ENCODE measurements at places on chromosomes 12 and 14.

DNA sequence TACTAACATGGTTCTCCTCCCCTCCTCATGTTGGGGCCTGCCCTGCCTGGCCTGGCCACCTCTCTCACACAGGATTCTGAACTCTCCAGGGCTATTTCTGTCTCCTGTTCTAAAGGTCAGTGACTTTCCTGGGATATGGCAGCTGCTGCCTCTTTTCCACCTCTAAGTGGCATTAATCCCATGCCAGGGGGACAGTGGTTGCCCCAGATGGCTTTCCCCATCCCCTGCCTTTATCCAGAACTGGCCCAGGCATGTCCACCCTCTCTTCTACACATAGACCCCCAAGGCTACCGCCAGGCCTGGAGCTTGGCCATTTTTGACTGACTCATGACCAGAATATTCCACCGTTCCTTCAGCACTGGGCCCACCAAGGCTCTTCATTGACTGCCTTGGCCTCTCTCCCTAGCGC, 90.4 kb downstream of the IRF2BPL start:
- DNase-seq: no peak

DNA sequence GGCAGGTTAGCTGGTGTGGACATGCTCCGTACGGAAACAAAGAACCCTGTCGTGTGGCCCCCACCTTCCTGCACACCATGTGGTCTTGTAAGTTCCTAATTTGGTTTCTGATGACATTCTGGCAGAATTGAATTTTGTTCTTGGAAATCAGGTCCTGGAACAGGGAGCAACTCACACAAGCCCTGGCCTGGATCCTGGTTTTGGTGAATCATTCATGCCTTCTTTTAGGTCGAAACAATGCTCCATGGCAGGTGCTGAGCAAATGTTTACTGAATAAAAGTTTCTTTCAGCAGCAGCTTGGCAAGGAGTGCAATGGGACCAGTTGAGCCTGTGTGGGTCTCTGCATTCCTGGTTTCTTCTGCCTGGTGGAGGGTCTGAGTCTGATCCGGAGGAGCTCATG, 978.4 kb downstream of the BCL11B start:
- no peak for DNase-seq

GRCh38 chr14:65877624-65878023, 465.1 kb downstream of the FUT8 start:
- DNase-seq: no peak

GRCh38 chr12:121580959-121581685, at the start of gene KDM2B:
KDM2B (minus strand) TSS chr12:121581023; CDS start chr12:121580911, 112 bp downstream.
- DNase-seq: no peak

- DNase-seq: no peak
Observed at GRCh38 chr12:62693376-62694050, 226.9 kb downstream of the MON2 start.

- peak; percentile 70 for DNase-seq
Observed at GRCh38 chr14:74881431-74882102, at the start of gene DLST. DLST (plus strand) TSS chr14:74881916; CDS start chr14:74881954, 38 bp downstream.

DNA sequence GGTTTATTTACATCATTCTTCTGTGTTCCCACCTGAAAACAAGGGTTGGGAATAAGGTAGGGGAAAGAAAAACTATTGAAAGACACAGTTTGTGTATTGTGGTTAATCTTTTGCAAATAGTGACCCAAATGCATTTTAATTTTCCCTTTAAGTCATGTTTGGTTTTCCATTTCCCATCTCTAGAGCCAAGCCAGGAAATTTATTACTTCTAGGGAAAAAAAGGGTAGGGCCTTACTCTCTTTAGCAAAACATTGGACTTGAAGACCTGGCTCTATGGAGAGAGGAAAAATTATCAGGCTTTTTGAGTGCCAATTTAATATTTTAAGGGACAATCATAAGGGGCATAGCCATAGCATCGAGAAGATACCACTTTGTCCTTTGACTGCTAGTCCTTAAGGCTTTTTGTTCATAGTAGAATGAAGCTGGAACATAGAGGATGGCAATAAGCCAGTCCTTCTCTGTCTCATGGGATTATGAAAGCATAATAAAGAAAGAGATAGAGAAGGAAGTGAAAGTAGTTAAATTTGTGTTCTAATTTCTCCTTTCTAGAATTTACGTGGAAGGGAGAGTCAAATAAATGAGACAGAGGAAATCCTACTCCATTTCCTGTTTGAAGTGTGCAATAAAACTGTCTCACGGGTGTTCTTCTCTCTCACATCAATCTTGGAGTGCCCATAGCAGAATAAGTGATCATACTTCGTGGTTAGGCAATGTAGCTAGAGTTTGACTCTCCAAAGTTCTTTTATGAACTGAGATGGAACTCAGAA, 50.9 kb upstream of the PPFIA2 start:
- no peak for DNase-seq

GRCh38 chr14:100569734-100570286, 17.4 kb downstream of the BEGAIN start:
- DNase-seq: no peak

GRCh38 chr12:54162741-54163140, 26.0 kb downstream of the SMUG1 start:
- DNase-seq: no peak

- no peak for DNase-seq
Observed at GRCh38 chr12:101051901-101052550, 158.0 kb downstream of the SLC5A8 start.

DNA sequence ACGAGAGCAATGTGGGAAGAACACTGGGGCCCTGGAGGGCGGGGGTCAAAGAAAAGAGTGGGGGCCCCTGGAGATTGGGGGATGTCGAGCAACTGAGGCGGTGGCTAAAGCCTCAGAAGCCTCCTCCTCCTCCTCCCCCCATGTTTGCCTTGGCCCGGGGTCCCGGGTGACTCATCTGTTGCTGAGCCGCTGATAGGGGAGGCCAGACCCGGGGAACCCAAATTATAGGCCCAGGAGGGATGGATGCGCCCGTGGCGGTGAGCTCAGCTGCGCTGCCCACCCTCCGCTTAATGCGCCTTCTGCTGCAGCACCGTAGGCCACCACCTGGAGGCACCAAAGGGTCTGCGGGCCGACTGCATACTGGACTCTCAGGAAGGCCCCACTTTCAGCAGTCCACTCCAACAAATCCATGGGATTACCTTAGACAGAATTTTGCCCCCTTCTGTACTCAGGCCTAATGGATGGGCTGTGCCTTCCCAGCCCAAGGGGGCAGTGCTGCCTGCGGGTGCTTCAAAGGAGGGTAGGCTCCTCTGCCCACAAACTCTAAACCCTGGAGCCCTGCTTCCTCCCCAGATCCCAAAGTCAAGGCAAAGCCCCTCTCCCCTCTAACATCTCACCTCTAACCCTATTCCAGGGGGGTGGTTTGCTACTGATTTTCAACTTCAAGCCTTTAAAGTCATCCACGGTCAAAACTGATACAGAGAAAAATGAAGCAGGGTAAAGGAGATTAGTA, 2.6 kb upstream of the WNT10B start:
- DNase-seq: peak; percentile 19

DNA sequence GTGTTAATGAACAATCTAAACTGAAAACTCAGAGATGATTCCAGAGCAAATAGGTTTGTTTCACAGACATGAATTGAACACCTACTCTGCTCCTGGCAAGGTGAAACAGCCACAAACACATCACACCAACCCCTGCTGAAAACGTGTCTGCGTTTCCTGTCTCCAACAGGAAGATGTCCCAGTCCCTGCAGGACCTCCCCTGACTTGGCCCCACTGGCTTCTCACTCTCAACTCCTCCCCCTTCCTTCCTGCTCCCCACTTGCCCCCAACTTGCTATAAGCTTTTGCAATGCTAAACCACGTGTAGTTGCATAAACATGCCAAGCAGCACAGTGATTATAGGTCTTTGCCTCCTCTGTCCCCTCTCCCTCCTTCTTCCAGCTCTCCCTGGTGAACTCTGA, 567.6 kb downstream of the BCL11B start:
- no peak for DNase-seq

GRCh38 chr12:120835304-120835612, 68.9 kb downstream of the SPPL3 start:
- no peak for DNase-seq

DNA sequence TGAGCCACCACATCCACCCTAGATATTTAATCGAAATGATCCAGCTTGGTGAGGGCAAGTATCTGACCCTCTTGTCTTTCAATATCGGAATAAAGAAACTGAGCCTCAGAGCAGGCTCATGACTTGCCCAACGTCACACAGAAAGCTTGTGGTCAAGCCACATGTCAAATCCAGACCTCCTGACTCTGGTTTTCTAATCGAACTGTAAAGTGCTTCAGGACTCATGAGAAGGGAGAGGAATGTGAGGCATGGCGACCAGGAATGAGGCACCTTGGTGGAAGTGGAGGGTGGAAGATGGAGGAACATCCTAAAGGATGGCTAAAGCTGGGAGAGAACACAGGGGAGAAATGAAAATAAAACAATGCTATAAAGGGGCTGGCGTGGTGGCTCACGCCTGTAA, 27.9 kb upstream of the SPPL3 start:
- no peak for DNase-seq

DNA sequence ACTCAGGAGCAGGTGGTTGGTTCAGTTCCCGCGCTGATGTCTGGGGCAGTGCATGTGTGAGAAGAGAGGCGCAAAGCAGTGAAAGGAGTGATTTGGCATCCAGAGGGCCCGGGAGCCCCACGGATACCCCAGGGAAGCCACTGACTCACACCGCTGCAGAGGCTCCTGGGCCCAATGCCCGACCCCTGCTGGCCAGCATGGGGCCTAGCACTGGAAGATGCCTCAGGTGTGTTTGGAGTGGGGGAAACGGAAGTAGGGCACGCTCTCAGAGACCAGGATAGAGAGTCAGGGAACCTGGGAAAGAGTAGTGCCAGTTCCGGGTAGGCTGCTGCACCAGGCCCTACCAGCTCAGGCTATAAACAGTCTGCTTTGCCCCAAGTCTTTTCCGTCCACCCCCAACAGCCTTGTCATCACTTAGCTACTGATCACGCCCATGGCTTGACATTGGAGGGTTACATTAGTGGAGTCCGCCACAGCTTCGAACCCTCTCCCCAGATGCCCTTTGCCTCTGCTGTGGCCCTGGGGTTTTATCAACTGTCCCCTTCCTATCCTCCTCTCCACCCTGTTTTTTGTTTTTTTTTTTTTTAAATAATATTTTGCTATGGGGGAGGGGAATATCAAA, 9.5 kb upstream of the CSAD start:
- DNase-seq: peak; percentile 34

- no peak for DNase-seq
Observed at GRCh38 chr14:53195949-53196348, 42.8 kb upstream of the DDHD1 start.

GRCh38 chr12:49777341-49777740, 36.0 kb downstream of the TMBIM6 start:
- DNase-seq: no peak

DNA sequence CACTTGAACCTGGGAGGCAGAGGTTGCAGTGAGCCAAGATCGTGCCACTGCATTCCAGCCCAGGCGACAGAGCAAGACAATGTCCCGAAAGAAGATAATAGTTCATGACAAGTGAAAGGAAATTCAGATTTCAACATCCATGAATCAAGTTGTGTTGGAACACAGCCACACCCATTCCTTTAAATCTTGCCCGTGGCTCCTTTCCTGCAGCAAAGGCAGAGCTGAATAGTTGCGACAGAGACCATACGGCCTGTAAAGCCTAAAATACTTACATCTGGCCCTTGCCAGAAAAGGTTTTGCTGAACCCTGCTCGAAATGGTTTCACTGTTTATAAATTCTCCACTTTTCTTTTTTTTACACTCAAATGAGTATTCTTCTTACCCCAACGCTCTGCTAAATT, 17.7 kb upstream of the ITPK1 start:
- DNase-seq: no peak

- no peak for DNase-seq
Observed at GRCh38 chr12:50251619-50252252, 31.6 kb downstream of the LIMA1 start.

- DNase-seq: no peak
Observed at GRCh38 chr14:77043984-77044485, 15.5 kb upstream of the IRF2BPL start.

DNA sequence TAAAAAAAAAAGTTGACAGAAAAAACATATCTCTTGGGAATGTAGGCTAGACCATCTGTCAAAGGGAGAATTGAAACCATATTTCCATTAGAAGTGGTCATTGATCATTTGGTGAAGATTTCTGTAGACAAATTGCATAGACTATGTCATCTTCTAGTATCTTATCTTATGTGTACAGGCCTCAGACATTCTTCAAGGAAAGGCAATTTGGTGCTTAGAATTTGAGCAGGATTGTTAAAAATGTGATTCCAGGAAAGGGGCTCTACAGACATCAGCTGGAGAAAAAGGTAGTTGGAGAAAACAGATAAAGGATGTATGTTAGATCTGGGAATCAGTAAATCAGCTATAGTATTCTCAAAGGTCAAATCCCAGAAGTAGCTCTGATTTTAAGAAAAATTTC, 627.1 kb downstream of the TMTC2 start:
- no peak for DNase-seq

DNA sequence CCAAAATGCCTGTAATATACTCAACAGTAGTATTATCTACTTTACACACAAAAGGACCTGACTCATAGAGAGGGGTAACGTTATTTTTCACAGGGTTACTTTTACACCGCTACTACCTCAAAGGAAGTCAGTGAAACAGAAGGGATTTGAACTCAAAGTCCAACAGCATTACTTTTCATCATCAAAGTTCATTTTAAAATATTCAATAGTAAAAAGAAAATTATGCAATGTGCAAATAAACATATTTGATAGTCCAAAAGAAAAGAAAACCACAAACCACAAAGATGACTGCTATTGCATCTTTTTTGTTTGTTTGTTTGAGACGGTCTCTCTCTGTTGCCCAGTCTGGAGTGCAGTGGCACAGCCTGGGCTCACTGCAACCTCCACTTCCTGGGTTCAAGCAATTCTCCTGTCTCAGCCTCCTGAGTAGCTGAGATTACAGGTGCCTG, 15.5 kb downstream of the KIF21A start:
- DNase-seq: no peak

- DNase-seq: no peak
Observed at GRCh38 chr12:68474467-68475204, 136.1 kb upstream of the RAP1B start.

DNA sequence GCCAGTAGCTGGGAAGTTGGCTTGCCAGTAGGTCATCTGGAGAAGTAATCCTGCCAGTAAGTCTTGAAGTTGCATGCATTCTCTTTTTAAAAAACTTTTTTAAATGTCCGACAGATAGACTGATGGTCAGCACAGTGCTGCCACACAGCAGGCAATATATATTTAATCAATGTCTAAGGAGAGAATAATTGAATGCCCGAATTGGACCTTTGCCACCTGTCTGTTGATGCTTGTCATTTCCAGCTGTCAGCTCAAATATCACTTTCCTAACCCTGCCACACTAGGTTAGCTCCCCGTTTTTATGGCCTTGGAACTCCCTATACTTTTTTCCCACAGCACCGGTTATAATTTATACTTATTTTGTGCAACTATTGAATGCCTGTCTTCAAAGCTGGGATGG, 2.1 kb upstream of the SLC15A4 start:
- DNase-seq: no peak

- DNase-seq: no peak
Observed at GRCh38 chr14:49972131-49972671, 79.3 kb downstream of the ARF6 start.

All from effector CD8-positive, alpha-beta T cell (primary cell).